ENCODE measurements at places on chromosomes 2 and 18. TPM values are rescaled to one million over a fixed set of nuclear protein-coding genes. Genes with fewer than 3 reads are reported as not detected.

DNA sequence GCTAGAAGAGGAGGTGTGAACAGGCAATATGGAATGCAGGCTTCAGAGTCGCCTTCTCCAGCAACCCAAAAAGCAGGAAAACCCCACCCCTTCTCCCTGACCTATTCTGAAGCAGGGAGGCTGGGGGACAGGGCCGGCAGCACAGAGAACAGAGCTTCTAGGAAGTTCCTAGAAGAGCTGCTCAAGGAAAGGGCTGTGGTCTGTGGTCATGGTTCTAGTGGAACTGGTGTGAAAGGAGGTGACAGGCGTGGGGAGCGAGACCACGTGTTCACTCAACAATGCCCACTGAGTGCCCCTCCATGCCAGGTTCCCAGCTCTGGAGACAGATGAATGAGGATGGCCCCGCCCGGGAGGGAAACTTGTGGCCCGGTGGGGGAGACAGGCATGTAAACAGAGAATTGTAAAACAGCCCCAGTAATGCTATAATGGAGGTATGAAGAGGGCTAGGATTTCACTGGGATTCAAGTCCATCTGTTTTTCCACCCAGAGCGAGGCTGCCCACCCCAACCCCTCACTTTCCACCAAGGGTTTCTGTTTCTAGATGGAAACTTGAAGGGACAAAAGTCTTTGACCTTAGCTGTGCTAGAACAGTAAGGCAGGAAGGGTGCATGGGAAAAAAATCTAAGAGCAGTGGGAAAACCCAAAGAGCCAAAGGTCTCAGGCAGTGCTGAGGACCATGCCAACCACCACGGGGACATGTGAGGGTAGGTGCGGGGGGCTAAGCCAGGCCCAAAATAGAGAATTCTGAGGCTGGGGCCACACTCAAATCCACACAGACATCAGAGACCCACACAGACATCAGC is 71.8 kb downstream of the TNS1 start:
- no peak overlapping the region for H3K4me3 ChIP-seq
- peaks cover 2% of the 10 kb centered on the region for H3K36me3 ChIP-seq
- H3K27ac ChIP-seq, result no peak overlapping the region
- no peaks in the 10 kb centered on the region for H3K27me3 ChIP-seq

DNA sequence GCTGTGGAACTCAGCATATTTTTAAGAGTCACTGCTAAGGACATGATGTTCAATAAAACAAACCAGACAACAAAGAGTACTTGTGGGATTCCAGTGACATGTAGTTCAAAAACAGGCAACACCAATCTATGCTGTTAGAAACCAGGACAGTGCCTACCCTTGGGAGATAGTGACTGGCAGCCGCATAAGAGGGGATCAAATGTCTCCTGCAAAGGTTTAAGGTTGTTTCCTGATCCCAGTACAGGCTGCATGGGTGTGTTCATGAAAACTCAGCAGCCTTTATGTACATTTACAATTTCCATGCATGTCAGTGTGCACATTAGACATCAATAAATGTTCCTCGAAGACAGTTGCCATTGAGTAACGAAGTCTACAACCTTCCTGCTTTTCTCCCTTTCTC is 183.8 kb downstream of the PID1 start:
- no peak for DNase-seq
- peaks cover 3% of the 10 kb centered on the region for H3K4me1 ChIP-seq
- no peaks in the 10 kb centered on the region for H3K36me3 ChIP-seq
- H3K4me3 ChIP-seq, result no peak overlapping the region
- H3K27ac ChIP-seq, result no peak overlapping the region
- no peaks in the 10 kb centered on the region for H3K27me3 ChIP-seq

The DNAJC5G gene
- total RNA-seq, result not detected

- no peaks in the 10 kb centered on the region for H3K4me1 ChIP-seq
- H3K4me3 ChIP-seq, result no peak overlapping the region
- H3K27me3 ChIP-seq, result no peaks in the 10 kb centered on the region
- no peak for DNase-seq
- no peak overlapping the region for H3K27ac ChIP-seq
- no peaks in the 10 kb centered on the region for H3K36me3 ChIP-seq
These were observed 26.1 kb upstream of the SALL3 start for GRCh38 chr18:78953566-78953965.

DNA sequence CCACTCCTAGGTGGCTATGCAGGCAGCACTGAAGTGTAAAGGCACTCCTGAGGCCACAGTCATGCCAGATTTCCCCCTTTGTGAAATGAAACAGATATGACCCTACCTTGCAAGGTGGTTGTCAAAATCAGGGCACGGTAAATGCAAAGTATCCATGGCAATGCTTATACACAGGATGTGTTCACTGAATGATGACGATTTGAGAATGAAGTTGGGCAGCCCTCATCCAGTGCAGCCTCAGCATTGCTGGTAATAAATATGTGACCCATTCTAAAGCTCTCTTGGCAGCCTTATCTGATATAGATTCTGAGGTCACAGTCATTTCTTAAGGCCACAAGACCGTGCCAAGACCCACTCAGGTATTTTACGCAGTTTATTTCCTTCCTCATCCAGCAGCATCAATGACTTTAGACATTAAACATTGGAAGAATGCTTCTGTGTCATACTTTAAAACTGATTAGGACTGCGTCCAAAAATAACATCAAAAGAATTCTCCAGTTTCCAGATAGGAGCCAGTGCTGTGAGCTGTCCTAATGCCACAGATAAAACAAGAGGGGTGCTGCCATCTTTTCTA is 125.5 kb upstream of the SERTAD2 start:
- H3K36me3 ChIP-seq, result no peaks in the 10 kb centered on the region
- peak; percentile 64 for DNase-seq
- H3K27ac ChIP-seq, result peak overlapping the region; percentile 45
- peaks cover 6% of the 10 kb centered on the region for H3K4me1 ChIP-seq
- H3K27me3 ChIP-seq, result no peaks in the 10 kb centered on the region
- H3K4me3 ChIP-seq, result no peak overlapping the region

DNA sequence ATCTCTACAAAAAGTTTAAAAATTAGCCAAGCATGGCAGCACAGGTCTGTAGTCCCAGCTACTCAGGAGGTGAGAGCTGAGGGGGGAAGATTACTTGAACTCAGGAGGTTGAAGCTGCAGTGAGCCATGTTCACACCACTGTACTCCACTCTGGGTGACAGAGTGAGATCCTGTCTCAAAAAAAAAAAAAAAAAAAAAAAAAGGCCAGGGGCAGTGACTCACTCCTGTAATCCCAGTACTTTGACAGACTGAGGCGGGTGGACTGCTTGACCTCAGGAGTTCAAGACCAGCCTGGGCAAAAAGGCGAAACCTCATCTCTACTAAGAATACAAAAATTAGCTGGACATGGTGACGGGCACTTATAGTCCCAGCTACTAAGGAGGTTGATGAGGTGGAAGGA is 37.0 kb downstream of the PUM2 start:
- DNase-seq, result peak; percentile 21
- no peak overlapping the region for H3K4me3 ChIP-seq

- no peak for DNase-seq
- no peaks in the 10 kb centered on the region for H3K4me1 ChIP-seq
- no peak overlapping the region for H3K4me3 ChIP-seq
- H3K27ac ChIP-seq, result no peak overlapping the region
- H3K36me3 ChIP-seq, result no peaks in the 10 kb centered on the region
These were observed 126.9 kb downstream of the KCNJ3 start for GRCh38 chr2:154825358-154825757.

GRCh38 chr2:28607730-28608499 is 112.1 kb downstream of the PLB1 start:
- H3K27ac ChIP-seq, result no peak overlapping the region
- DNase-seq, result no peak
- no peaks in the 10 kb centered on the region for H3K27me3 ChIP-seq
- H3K4me1 ChIP-seq, result no peaks in the 10 kb centered on the region

DNA sequence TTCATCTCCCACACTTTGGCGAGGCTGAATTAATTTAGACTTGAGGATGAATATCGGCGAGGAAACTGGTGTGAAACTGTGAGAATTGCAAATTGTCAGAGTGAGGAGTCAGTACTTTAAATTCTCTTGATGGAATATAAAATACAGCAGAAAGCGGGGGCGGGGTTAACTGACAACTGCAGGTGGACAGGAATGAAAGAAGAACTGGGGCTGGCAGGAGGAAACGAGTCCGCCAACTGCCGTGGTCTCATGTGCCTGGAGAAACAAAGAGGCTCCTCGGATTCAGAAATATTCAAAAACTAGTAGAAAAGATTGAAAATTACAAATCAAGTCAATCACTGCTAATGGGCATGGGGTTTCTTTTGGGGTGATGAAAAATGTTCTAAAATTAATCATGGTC is 44.3 kb downstream of the MOGAT1 start:
- H3K4me3 ChIP-seq, result no peak overlapping the region
- no peak for DNase-seq
- no peaks in the 10 kb centered on the region for H3K27me3 ChIP-seq
- H3K36me3 ChIP-seq, result no peaks in the 10 kb centered on the region
- H3K27ac ChIP-seq, result no peak overlapping the region

- H3K27me3 ChIP-seq, result no peaks in the 10 kb centered on the region
- no peak overlapping the region for H3K27ac ChIP-seq
- H3K4me3 ChIP-seq, result no peak overlapping the region
These were observed 37.5 kb upstream of the PPM1B start for GRCh38 chr2:44131177-44131576.

GRCh38 chr2:70525032-70525431 is 28.6 kb downstream of the TGFA start:
- no peak overlapping the region for H3K4me3 ChIP-seq
- no peaks in the 10 kb centered on the region for H3K4me1 ChIP-seq
- no peak for DNase-seq
- H3K36me3 ChIP-seq, result no peaks in the 10 kb centered on the region

GRCh38 chr2:241849616-241850543 is 8.8 kb downstream of the PDCD1 start:
- no peaks in the 10 kb centered on the region for H3K27me3 ChIP-seq
- H3K36me3 ChIP-seq, result no peaks in the 10 kb centered on the region

The RUFY4 gene
- total RNA-seq, result not detected

DNA sequence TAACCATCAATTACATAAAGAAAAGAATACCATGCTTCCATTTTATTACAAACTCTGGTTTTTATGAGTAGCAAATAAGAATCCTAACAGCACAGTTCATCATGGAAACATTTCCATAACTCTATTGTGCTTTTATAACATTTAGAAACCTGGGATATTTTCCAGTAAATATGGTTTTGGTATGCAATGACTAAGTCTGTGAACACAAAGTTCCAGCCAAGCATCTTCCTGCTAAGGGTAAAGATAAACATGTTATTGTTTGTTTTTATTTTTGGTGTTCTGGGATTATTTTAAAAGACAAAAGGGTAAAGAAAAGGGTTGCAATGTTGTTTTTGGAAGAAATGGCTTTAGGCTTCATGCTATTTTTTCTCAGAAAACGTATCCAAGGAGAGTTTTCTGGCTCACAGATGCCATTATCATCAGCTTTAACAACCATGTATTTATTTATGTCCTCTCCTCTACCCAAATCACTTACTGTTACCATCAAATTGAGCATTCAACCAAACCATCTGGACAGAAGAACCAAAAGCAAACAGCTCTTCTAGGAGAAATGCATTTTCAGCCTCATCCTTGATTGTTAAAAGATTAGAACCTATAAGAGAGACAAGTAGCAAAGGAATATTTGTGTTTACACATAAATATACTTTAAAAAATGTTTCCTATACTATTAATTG is 116.0 kb downstream of the PLA2R1 start:
- no peaks in the 10 kb centered on the region for H3K4me1 ChIP-seq
- no peak overlapping the region for H3K27ac ChIP-seq
- no peaks in the 10 kb centered on the region for H3K36me3 ChIP-seq
- no peak overlapping the region for H3K4me3 ChIP-seq
- peak; percentile 71 for DNase-seq

The EFR3B gene
- total RNA-seq, result 0.51 TPM

The CCL20 gene
- not detected for total RNA-seq

The GAL3ST2 gene
- total RNA-seq, result not detected

The SIX3 gene
- not detected for total RNA-seq

GRCh38 chr2:144771348-144771747 is 251.4 kb upstream of the ZEB2 start:
- no peaks in the 10 kb centered on the region for H3K27me3 ChIP-seq
- no peak overlapping the region for H3K27ac ChIP-seq
- no peaks in the 10 kb centered on the region for H3K4me1 ChIP-seq

DNA sequence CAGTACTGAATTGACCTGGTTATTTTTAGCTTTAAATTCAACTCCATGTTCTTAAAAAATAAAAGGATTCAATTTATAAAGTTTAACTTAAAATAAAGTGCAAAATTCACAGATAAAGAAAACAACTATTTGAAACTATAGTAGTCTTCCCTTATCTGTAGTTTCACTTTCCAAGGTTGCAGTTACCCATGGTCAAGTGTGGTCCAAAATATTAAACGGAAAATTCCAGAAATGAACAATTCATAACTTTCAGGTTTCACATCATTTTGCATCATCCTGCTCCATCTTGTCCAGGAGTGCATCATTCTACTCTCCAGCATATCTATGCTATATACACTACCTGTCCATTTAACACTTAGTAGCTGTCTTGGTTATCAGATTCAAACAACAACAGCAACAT is 54.5 kb upstream of the ZNF804A start:
- no peak overlapping the region for H3K27ac ChIP-seq
- H3K27me3 ChIP-seq, result no peaks in the 10 kb centered on the region
- no peak for DNase-seq

DNA sequence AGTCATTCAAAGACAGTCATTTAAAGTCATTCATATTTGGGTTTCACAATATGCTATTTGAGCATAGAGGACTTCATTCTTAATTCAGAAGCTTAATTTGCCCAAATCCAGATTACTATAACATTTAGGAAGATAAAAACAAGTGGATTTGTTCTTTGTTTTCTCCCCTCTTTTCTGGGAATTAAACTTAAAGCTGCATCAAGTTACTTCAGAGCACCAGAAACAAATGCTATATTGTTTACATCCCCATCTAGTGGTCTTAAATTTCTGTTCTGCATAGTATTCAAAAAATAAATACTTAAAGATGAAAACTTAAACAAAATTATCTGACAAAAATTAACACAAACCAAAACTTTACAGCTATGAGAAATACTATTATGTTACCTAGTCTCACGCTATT is 34.7 kb upstream of the MARCHF7 start:
- no peak overlapping the region for H3K27ac ChIP-seq
- H3K36me3 ChIP-seq, result no peaks in the 10 kb centered on the region
- no peaks in the 10 kb centered on the region for H3K27me3 ChIP-seq
- no peaks in the 10 kb centered on the region for H3K4me1 ChIP-seq

DNA sequence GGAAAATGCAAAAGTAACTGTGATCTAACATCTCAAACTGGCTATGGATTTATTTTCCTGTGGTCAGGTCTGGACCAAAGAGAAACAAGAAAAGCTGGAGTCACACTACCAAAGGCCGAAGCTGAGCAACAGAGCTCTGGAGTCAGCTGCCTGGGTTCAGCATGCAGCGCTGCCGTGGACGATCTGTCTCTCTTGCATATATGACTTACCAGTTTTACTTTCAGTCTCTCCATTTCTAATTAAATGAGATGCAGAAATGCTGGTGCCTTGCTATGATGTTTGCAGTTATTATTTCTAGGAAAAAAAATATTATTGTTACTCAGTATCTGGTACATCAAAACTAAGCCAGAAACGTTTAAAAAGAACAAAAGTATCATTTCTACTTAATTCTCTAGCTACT is 813.2 kb downstream of the RNF144A start:
- H3K27me3 ChIP-seq, result no peaks in the 10 kb centered on the region
- H3K4me3 ChIP-seq, result no peak overlapping the region
- no peak for DNase-seq
- H3K27ac ChIP-seq, result no peak overlapping the region
- no peaks in the 10 kb centered on the region for H3K36me3 ChIP-seq

GRCh38 chr2:235642446-235643098 is 148.7 kb downstream of the AGAP1 start:
- no peak overlapping the region for H3K4me3 ChIP-seq
- DNase-seq, result peak; percentile 74
- peak overlapping the region; percentile 91 for H3K27ac ChIP-seq
- H3K27me3 ChIP-seq, result no peaks in the 10 kb centered on the region
- no peaks in the 10 kb centered on the region for H3K36me3 ChIP-seq
- peaks cover 35% of the 10 kb centered on the region for H3K4me1 ChIP-seq
